ENCODE measurements at places on chromosomes 12 and 14. TPM values are rescaled to one million over a fixed set of nuclear protein-coding genes. Genes with fewer than 3 reads are reported as not detected.

- no peaks in the 10 kb centered on the region for H3K27me3 ChIP-seq
- no peaks in the 10 kb centered on the region for H3K36me3 ChIP-seq
- no peak for DNase-seq
These were observed 41.0 kb downstream of the DIP2B start for GRCh38 chr12:50545786-50546185.

DNA sequence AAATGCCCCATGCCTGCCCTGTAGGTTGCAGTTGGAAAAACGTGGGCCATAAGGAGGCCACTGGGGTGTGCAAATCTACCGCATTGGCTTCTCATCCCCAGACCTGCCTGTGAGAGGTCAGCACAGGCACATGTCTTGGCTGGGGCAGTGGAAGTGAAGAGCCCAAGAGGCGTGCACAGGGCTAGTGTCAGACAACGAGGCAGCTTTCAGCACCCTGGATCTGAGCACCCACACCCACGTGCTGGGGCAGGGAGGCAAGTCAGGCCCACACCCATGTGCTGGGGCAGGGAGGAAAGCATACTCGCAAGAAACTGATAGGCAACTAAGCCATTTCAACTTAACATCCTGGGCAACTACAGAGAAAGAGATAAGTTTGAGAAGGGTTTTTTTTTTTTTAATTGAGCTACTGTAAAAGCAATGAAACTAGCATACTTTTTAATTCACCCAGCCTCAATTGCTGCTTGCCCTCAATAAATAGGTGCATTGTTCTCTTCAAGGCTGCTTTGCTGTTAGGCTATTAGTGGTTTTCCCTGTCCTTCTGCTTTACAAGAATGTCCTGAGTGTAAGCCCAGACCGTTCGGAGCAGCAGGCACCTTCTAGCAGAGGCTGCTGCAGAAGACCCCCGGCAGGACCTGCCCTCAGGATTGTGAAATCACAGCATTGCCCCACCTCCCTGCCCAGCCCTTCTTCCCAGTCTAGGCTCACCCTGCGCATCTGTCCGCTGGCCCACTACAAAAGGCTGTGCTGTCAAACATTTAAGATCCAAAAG, 355.3 kb upstream of the FKBP4 start:
- H3K4me3 ChIP-seq = no peak overlapping the region
- H3K27me3 ChIP-seq = no peaks in the 10 kb centered on the region
- H3K4me1 ChIP-seq = no peaks in the 10 kb centered on the region
- DNase-seq = no peak

- no peaks in the 10 kb centered on the region for H3K4me1 ChIP-seq
- no peaks in the 10 kb centered on the region for H3K36me3 ChIP-seq
- no peak for DNase-seq
- no peak overlapping the region for H3K4me3 ChIP-seq
- no peak overlapping the region for H3K27ac ChIP-seq
These were observed 347.9 kb downstream of the BCAT1 start for GRCh38 chr12:24600996-24601395.

DNA sequence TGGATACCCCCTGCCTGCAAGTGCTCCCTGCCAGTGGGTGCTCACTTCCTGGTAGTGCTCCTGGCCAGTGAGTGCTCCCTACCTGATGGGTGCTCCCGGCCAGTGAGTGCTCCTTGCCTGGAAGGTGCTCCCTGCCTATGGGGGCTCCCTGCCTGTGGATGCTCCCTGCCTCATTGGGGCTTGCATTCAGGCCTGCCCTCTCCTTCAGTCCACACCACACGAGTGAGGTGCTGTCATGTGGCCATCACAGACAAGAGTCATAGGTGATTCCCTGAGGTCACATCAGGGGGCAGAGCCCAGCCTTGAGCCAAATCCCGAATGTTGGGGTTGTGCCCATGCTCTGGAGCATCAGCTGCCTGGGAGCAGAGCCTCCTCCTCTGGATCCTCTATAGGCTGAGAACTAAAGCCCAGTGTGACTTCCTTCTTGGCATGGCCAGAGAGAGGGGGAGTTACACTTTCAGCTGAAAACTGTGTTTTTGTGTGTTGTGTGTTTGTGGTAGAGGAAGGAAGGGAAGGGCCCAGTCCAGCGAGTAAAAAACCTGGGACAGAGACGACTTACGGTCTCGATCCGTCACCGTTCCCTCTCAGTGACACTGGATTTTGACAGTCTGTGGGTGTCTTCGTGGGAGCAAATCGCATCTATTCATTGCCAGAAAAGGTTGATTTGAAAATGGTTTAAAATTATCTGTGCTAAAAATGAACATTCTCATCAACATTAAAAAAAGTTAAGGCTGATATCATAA, 136.0 kb downstream of the ADGRD1 start:
- no peaks in the 10 kb centered on the region for H3K27me3 ChIP-seq
- no peaks in the 10 kb centered on the region for H3K4me1 ChIP-seq
- H3K27ac ChIP-seq = no peak overlapping the region
- DNase-seq = no peak
- H3K36me3 ChIP-seq = no peaks in the 10 kb centered on the region

DNA sequence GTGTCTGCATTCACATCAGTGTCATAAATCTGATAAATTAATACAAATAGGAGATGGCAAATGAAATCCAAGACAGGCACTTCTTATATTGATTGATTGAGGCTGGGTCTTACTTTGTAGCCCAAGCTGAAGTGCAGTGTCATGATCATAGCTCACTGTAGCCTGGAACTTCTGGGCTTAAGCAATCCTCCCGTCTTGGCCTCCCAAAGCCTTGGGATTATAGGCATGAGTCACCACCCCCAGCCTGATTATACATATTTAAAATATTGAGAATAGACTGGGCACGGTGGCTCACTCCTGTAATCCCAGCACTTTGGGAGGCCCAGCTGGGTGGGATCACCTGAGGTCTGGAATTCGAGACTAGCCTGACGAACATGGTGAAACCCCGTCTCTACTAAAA, 51.3 kb downstream of the MARK3 start:
- no peaks in the 10 kb centered on the region for H3K4me1 ChIP-seq
- no peak overlapping the region for H3K27ac ChIP-seq
- H3K36me3 ChIP-seq = no peaks in the 10 kb centered on the region
- H3K4me3 ChIP-seq = no peak overlapping the region
- H3K27me3 ChIP-seq = no peaks in the 10 kb centered on the region

DNA sequence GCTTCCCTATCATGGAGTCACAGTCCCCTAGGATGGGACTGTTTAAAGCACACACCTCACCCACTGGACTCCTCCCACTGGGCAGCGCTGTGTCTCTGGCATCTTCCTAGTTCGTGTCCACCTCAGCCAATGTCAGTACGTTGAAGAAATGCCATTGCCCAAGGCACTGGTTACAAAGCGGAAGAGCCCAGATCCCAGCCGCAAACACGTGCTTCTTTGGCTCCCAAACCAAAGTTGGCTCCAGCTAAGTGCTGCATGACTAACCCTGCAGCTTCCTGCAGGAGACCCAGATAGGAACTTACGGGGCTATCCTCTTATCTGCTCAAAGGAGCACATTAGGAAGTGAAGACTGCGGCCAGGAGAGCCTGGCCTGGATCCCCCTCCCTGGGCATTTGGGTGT, 9.3 kb downstream of the SYNE3 start:
- H3K27ac ChIP-seq = no peak overlapping the region
- peaks cover 41% of the 10 kb centered on the region for H3K4me1 ChIP-seq
- peaks cover 34% of the 10 kb centered on the region for H3K36me3 ChIP-seq
- no peak for DNase-seq
- H3K4me3 ChIP-seq = no peak overlapping the region

- H3K4me1 ChIP-seq = no peaks in the 10 kb centered on the region
- H3K36me3 ChIP-seq = no peaks in the 10 kb centered on the region
These were observed 75.9 kb downstream of the PTPN21 start for GRCh38 chr14:88478931-88479330.

- H3K4me1 ChIP-seq = no peaks in the 10 kb centered on the region
- no peak overlapping the region for H3K27ac ChIP-seq
- no peaks in the 10 kb centered on the region for H3K27me3 ChIP-seq
- no peak for DNase-seq
These were observed 59.3 kb upstream of the TMTC1 start for GRCh38 chr12:29843036-29843435.

DNA sequence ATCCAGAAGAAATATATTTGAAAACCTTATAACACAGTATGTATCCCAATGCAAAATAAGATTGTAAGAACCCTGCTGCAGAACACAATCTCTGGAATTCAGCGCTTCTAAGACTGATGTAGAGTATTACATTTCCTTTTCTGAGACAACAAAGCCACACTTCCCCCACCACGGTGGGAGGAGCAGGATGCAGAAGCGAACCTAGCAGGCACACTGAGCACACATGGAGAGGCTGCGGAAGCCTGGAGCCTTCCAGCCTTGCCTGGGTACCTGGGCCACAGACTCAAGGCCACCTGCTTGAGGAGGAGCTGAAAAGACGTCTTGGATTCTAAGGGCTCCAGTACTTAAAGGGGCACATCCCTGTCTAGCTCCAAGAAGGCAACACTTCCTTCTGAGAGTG, 46.4 kb downstream of the TCHP start:
- no peaks in the 10 kb centered on the region for H3K27me3 ChIP-seq
- H3K4me1 ChIP-seq = no peaks in the 10 kb centered on the region
- DNase-seq = no peak
- peak overlapping the region; percentile 31 for H3K27ac ChIP-seq
- peaks cover 14% of the 10 kb centered on the region for H3K36me3 ChIP-seq

GRCh38 chr12:126038434-126038833, 973.2 kb downstream of the AACS start:
- no peak overlapping the region for H3K4me3 ChIP-seq
- no peak for DNase-seq

- no peak for DNase-seq
- no peak overlapping the region for H3K4me3 ChIP-seq
- no peaks in the 10 kb centered on the region for H3K27me3 ChIP-seq
- H3K36me3 ChIP-seq = no peaks in the 10 kb centered on the region
- H3K27ac ChIP-seq = no peak overlapping the region
- H3K4me1 ChIP-seq = no peaks in the 10 kb centered on the region
These were observed 186.3 kb upstream of the CLEC14A start for GRCh38 chr14:38442208-38442607.

GRCh38 chr12:130850418-130851021, 11.5 kb upstream of the STX2 start:
- no peaks in the 10 kb centered on the region for H3K4me1 ChIP-seq
- H3K27ac ChIP-seq = no peak overlapping the region
- H3K4me3 ChIP-seq = no peak overlapping the region
- no peaks in the 10 kb centered on the region for H3K27me3 ChIP-seq
- DNase-seq = no peak
- no peaks in the 10 kb centered on the region for H3K36me3 ChIP-seq

DNA sequence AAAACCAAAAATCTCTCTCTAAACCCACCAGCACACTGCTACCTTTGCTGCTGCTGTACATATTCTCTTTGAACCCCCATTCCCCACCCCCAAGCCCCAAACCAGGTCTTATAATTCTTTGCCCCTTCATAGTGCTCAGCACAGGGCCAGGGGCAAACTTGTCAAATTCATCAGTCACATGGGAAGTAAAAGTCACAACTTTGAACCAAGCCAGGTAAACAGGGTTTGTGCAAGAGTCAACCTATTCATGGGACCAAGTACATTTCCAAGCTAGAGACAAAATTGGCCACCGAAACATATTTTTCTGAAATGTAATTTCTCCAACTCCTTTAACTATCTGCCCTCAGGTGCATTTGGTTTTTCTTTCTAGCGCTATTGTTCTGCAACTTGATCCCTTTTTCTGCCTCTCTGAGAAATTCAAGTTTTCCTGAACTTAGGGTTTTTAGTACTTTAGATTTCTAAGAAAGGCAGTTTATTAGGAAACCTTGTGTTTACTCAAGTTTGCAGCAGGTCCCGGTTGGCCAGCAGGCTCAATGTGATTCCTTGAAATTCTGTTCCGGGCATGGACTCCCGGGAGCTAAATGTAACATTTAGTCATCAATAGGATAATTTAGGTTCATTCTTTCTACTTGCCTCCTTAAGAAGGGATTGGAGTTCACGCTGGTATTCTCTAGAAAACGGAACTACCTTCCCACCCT, 230.5 kb downstream of the EFCAB11 start:
- peak overlapping the region; percentile 50 for H3K4me3 ChIP-seq
- H3K27me3 ChIP-seq = no peaks in the 10 kb centered on the region
- peaks cover 84% of the 10 kb centered on the region for H3K4me1 ChIP-seq
- no peaks in the 10 kb centered on the region for H3K36me3 ChIP-seq

DNA sequence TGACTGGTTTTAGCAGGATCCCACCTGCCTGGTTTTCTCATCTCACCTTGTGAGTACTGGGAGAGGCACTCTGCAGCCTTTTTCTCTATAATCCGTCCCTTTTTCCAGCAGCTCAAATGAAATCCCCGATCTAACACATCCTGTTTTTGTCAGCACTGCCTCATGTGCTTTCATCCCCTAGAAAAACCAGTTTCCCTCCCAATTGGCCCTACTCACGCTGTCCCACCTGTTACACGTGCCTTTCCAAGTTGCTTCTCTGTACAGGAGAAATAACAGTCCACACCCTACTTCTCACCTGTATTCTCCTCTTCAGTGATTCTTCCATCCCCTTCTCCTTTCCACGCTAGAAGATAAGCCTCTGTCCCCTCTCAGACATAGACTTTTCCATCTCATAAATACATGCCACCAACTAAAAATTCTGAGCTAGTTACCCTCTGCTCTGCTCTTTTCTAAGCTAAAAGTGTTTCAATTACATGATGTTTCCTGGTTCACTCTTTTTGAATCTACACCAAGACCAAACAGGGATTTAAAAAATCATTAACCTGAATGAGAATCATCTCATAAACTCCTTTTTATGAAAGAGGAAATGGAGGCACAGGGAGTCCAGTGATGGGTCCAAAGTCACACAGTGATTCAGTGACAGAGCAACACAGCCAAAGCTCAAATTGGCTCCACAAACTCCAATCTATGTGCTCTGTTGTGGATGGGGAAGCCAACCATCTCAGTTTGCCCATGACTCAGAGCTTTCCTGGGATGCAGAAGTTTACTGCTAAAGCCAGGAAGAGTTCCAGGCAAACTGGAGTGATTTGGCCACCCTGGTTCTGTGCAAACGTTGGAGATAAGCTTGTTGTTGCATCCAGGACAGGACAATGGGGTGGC, 240.0 kb upstream of the TMEM132C start:
- H3K4me3 ChIP-seq = no peak overlapping the region
- no peaks in the 10 kb centered on the region for H3K36me3 ChIP-seq
- DNase-seq = no peak
- no peaks in the 10 kb centered on the region for H3K4me1 ChIP-seq
- H3K27me3 ChIP-seq = no peaks in the 10 kb centered on the region

DNA sequence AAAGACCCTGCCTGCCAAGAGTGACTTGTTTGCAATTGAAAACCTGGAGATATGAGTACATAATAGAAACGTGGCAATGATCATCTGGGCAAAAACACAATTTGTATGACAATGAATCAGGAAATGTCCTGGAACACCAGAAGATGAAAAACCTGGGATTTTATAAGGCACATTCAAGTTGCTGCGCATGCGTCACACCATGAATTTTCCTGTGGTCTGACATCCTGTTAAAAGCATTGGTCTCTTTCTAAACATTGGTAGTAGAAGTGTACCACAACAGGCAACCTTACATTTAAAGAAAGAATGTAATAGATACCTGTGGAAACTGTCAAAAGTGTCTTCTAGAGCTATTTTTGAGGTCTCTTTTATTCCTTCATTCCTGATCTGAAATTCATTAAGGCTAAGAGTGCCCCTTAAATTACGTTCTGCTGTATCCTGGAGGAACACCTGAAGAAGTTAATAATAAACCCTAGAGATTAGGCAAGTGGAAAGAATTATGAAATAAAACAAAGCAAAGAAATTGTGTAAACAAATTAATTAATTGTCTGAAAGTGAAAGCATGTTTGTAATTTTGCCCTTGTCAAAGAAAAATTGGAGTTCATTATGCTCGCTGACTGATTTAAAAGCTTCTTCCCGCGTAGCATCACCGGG, 676.5 kb downstream of the DIO2 start:
- H3K4me1 ChIP-seq = no peaks in the 10 kb centered on the region
- H3K36me3 ChIP-seq = no peaks in the 10 kb centered on the region
- no peak overlapping the region for H3K4me3 ChIP-seq
- no peak for DNase-seq
- no peak overlapping the region for H3K27ac ChIP-seq
- no peaks in the 10 kb centered on the region for H3K27me3 ChIP-seq

NKX2-1 gene
- not detected for total RNA-seq

IAPP gene
- total RNA-seq = not detected

TMEM229B gene
- total RNA-seq = 31.9 TPM

ITGB7 gene
- 227 TPM for total RNA-seq

KERA gene
- not detected for total RNA-seq
